ENCODE measurements at places on chromosomes 6 and 20.

- DNase-seq = no peak
Measured at GRCh38 chr20:54231036-54231435, 23.1 kb downstream of the PFDN4 start.

GRCh38 chr6:135606392-135606791 is 108.9 kb upstream of the AHI1 start:
- no peak for DNase-seq

DNA sequence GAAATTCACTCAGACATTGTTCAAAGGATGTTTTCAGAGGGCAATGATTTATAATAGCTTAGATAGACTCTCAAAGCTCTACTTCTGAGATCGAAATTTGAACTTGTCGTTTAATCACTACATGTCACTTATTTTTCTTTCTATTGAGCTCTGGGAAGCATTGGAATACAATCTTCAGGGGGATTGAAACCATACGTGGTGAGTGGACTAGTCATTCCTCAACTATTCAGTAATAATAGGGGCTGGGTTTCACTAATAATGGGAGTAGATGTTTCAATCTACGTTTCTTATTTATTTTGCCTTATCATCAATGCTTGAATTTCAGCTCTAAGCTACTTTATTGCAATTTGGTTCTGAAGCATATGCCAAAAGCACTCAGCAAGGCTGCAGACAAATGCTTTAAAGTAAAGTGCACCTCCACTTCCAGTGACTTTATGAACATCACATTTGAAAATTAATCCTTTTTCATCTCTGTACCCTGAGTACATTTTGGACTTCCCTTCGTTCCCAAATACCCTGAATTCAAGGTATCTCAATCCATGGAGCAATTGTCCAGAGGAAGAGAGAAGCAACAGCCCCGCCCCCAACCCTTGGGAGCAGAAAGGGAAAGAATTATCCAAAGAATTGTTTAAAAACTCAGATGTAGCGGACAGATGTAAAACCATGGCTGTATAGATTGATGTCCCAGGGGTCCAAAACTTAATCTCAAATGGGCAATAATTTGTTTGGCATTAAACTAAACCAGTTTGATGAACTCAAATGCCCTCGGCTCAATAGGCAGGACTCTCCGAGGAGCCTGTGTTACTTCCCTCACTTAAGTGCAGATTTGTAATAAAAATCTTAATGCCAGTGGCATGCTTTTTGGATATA is 68.1 kb downstream of the HFE start:
- peak; percentile 21 for DNase-seq

- peak; percentile 30 for DNase-seq
Measured at GRCh38 chr6:46419576-46420002, 71.7 kb downstream of the RCAN2 start.

GRCh38 chr20:23232679-23233308 is 117.8 kb upstream of the NXT1 start:
- no peak for DNase-seq

DNA sequence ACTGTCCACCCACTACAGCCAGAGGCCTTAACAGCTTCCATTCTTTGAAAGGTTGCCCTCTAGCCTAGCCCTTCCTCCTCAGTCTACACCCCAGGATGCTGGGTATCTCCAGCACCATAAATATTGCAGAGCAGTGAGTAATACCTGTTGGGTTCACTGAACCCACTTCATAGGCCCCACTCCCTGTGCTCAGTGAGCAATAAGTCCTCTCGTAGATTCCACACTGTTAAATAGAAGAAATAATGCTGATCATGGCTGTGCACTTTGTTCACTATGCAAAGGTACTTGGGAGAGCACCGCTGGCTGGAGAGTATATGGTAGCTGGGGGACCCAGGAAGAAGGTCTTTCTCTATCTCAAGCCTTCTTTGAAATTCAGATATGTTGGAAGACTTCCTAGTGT is 87.3 kb downstream of the RSPH3 start:
- no peak for DNase-seq

DNA sequence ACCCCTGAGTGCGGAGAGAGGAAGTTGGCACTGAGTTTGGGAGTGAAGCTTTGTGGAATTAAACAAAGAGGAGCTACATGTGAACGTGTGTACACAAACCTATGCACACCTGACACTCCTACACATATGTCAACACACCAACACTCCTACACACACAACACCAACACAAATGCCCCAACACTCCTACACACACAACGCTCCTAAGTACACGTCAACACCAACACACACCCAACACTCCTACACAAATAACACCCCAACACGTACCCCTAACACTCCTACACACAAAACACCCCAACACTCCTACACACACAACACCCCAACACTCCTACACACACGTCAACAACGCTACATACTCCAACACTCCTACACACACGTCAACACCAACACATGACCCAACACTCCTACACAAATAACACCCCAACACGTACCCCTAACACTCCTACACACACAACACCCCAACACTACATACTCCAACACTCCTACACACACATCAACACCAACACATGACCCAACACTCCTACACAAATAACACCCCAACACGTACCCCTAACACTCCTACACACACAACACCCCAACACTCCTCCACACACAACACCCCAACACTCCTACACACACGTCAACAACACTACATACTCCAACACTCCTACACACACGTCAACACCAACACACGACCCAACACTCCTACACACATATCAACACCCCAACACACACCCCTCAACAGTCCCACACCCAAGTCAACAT is 40.1 kb upstream of the ZBP1 start:
- no peak for DNase-seq

DNA sequence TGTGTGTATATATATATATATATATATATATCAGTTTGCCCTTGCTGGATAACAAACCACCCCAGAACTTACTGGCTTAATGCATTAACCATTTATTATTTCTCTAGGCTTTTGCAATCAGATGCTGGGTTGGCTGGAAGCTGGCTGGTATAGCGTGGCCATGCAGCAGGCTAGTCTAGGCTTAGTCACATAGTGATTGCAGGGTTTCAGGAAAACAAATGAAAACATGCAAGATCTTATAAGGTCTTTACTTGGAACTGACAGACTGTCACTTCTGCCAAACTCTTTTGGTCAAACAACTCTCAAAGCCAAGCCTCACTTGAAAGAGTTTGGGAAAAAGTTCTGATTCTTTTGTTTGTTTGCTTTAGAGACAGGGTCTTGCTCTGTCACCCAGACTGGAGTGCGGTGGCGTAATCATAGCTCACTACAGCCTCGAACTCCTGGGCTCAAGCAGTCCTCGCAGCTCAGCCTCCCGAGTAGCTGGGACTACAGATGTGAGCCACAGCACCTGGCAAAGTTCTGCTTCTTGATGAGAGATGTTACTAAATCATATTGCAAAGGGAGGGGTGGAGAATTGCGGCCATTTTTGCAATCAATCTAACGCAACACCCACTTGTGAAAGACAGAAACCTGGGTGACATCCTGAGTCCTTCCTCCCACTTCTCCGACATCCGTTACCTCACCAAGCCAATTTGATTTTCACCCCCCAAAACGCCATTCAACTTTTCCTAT is 74.6 kb upstream of the RNF24 start:
- DNase-seq = no peak

GRCh38 chr6:71199736-71200135 is 88.9 kb upstream of the OGFRL1 start:
- DNase-seq = no peak

DNA sequence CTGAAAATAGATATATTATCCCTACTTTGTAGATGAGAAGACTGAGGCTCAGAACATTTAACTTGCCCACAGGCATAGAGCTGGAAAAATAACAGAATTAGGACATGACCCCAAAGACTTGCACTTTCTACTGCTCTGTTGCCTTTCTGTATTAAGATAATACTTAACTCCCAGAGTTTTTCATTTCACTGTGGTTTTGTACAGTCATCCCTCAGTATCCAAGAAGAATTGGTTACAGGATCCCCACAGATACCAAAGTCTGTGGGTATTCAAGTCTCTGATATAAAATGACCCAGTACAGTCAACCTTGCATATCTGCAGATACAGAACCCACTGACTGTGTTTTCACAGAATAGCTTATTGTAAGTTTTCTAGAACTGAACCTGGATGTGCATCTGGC is 16.8 kb downstream of the MRS2 start:
- DNase-seq = no peak

DNA sequence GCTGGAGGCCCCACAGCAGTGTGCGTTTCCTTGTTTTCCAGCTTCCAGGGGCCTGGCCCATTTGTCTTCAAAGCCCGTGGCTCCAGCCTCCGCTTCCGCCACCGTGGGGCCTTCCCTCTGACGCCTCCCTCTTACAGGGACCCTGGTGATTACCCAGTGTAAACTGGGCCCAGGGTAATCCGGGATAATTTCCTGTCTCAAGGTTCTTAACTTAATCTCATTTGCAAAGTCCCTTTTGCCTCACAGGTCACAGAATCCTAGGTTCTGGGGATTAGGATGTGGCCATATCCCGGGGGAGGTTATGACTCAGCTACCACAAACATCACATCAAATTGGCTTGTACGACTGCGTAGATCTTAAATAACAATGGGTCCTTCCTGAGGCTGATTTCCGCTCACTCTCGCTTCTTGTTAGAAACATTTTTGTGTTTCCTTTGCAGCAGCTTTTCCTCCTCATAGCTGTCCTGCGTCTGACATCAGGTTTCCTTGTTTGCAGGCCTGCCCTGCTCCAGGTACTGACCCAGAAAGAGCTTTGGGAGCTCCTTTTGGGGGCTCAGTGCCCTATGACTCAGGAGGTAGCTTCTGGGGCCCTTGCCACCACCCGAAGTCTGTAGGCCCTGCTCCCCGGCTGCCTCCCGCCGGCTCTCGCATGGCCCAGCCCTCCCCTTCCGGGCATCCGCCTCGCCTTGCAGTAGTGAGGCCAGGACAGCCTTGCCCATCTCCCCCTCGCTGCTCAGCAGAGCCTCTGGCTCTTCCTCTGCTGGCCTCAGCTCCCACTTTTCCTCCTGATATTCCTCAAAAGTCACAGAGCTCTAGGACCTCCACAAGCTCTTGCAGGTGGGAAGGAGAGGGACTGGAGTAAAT is 100.5 kb downstream of the ERMARD start:
- DNase-seq = no peak

DNA sequence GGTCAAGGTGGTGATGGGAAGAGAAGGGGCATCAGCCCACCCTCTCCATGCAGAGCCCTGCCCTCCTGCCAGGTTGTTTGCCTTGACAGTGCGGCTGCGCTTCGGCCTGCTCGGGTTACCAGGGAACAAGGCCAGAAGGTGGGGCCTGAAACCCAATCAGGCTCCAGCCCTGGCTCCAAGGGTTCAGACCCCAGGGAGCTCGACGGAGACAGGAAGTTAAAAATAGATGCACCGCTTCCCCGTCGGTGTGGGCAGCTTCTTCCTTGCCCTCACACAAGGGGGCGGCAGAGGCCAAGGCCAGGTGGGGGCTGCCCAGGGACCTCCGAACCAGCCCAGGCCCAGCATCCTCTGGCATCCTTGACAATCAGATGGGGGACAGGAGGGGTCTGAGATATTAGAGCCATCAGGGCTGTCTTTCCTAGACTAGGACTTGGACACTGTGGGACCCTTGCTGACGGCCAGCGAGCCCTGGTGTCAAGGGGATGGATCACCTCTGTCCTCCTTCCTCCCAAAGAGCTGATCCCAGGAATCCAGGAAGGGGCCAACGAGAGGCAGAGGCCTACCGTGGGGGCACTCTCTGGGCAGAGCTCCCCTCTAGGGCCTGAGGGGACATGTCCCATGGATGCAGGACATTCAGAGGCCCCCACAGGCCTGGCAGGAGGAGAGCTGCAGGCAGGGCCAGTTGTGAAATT is 65.2 kb downstream of the RIPOR3 start:
- no peak for DNase-seq

- DNase-seq = no peak
Measured at GRCh38 chr6:15658181-15658744, 4.6 kb downstream of the DTNBP1 start.

GRCh38 chr20:62651285-62652021 is 9.2 kb downstream of the SLCO4A1 start:
- DNase-seq = no peak

- no peak for DNase-seq
Measured at GRCh38 chr6:24692415-24692814, 25.5 kb downstream of the ACOT13 start.

DNA sequence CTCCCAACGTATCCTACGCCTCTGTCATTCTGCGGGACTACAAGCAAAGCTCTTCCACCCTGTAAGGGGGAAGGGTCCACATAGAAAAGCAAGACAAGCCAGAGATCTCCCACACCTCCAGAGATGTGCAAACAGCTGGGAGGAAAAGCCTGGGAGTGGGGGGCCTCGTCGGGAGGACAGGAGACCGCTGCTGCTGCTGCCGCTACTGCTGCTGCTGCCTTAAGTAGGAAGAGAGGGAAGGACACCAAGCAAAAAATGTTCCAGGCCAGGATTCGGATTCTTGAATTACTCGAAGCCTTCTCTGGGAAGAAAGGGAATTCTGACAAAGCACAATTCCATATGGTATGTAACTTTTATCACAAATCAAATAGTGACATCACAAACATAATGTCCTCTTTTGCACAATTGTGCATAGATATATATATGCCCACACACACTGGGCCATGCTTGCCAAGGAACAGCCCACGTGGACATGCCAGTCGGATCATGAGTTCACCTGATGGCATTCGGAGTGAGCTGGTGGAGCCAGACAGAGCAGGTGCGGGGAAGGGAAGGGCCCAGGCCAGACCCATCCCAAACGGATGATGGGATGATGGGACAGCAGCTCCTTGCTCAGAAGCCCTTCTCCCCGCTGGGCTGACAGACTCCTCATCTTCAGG is 108.8 kb upstream of the RAB32 start:
- DNase-seq = no peak

DNA sequence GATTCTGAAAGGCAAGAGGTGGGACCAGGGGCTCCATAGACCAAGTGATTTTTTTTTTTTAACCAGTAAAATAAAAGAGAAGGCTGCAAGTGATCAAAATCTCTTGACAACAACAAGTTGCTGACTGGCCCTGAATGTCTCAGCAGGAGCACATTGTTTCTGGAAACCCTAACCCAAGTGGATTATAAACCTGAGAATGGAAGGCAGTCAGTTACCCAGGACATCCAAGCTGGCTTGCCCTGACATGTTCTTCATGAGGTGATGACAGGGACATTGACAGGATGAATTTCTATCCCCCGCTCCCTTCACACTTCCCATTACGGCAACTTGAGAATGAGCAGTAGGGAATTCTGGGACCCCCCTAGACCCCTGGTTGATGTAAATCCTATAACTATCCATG is 49.6 kb upstream of the RIPOR2 start:
- DNase-seq = no peak
